ENCODE measurements at places on chromosomes 6 and 20.

DNA sequence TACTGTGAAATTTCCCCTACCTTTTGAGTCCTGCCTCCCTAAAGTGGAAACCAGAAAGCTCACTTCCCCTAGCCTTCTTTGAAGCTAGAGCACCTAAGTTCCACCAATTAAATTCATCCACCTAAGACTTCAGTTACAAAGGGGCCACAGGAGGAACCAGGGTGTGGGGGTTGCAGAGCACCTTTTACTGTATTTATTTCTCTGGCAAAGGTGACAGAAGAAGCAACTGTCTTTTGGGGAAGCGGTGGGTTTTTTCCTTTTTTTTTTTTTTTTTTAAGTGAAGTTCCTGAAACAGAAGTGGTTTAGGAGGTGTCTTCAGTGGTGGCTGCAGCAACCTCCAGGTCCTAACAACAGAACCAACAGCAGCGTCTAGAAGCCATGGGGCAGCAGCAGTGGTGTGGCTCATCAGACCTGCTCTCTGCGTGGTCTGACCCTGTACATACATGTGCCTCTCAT, 13.1 kb downstream of the PSMB9 start:
- no peak for DNase-seq

DNA sequence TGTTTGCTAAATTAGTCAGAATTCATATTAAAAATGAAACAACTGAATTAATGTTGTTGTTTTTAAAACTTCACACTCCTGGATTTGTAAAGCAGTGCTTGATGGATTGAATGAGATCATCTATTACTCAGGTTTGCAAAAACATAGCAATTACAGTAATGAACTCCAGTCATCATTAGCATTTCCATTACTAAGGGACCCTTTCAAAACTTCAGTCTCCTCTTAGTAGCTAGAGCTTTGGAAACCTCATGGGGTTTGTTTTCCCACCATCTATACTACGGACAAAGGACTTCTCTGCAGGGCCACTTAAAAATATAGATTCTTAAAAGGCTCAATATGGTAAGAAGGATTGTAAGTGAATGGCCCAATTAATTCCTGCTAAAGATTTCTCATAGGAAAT, 209.9 kb upstream of the PRND start:
- no peak for DNase-seq

DNA sequence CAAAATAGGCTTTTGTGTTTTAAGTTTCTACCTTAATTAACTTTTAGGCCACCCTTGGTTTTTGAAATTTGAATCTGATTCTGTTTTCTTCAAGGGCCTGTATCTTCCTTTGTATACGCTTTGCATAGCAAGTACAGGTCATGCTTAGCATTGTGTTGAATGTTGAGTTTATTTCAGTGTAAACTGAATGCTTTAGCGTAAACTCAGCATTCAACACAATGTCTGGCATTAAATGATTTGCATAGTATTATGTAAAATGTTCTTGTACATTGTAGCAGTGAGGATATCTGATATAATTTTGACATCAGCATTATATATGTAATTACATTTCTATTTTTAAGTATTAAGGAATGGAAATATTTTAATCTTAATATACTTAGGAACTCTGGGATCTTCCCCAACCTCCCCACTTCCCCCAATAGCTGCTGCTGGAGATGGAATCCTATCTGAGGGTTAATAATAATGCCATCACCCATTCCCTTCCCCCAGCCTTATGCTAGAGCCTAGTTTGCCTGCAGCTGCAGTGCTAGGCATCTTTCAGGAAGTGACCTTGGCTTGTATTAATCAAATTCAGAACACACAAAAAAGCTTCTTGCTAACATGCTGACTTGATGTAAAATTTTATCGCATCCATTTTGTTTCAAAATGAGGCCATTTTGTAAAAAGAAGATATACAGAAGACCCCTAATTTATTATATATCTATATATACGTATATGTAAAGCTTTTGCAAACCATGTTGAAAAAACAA, 73.1 kb downstream of the NCOA3 start:
- no peak for DNase-seq

DNA sequence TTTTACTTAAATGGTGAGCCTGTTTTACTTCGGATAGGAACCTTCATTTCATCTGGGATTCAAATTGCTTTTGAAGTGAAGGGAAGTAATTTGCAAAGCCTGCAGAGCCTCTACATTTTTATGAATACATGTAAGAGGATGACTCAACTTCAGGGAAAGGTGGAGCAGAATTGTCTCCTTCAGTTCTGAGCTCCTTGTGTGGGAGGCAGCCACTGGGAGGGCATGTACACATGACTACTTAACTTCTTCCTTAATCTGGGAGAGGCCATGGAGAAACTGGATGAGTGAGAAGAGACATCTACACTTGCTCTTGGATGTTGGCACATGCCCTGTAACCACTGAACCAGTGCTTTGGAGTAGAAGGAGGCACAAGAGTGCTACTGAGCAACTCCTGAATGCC, 145.1 kb upstream of the NRSN1 start:
- DNase-seq, result no peak

DNA sequence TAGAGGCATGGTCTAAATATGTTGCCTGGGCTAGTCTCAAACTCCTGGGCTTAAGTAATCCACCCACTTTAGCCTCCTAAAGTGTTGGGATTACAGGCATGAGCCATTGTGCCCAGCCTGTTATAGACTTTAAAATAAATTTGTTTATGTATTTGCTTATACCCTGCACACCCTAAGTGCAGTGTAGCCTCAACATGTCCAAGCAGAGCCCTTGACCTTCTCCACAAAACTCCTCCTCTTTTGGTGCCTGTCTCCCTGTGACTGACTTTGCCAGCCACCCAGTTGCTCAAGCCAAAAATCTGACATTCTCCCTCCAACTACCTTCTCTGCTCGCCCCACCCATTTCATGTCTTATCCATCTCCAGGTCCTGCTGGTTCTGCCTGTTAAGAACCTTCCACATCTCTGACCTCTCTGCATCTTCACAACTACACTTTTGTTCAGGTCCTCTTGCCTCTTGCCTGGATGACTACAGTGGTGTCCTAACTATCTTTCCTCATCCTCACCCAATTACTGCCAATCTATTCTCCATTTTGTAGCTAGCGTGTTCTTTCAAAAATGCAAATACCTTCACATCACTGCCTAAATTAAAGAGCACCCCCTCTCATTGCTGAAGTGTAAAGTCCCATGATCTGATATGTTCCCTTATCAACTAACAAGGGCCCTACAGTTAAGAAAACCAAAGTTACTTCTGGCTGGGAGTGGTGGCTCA, 11.2 kb upstream of the KIFC1 start:
- no peak for DNase-seq

DNA sequence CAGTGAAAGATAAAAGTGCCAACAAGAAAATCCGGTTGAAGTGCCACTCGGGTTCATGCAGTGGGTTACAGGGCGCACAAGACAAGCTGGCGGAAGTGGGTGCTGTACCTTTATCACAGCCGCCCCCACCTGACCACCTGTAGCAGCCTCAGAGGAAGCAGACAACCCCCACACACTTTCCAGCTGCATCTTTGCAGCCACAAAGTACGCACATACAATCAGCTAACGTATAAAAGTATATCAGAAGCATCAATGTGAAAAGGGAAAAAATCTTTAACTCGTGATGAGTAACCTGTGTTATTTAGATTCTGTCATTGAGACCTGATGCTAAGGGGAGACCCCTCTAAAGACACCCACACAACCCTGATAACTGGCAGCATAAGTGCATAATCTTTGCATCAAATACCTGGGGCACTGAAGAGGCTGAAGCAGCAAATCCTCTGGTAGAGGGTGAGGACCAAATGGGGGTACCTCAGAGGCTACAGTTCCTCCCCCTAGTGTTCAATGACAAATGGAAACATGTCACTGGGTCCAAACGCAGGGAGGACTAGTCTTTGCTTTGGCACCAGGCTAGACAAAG, 22.1 kb downstream of the BACH2 start:
- DNase-seq, result peak; percentile 52

DNA sequence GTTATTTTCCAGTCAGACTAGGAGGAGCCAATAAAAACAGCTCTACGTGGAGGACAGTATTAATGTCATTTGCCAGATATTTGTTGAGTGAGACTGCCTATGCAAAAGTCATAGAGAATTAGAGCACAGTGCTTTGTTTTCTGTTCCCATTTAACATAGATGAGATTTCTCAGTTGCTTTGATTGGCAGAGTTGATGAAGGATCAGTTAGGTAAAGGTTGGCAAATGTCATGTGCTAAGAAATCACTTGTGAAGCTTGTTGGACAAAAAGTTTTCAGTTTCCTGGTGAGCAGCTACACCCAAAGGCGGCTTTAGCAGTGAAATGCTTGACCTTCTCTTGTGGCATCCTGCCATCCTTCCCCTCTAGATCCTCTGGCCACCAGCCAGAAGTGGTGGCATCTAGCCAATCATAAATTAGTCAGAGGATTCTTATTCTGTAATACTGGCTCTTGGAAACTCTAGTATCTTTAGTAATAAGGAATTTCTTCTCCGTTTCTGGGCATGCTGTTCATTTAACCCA, 37.0 kb downstream of the BCKDHB start:
- DNase-seq, result no peak

DNA sequence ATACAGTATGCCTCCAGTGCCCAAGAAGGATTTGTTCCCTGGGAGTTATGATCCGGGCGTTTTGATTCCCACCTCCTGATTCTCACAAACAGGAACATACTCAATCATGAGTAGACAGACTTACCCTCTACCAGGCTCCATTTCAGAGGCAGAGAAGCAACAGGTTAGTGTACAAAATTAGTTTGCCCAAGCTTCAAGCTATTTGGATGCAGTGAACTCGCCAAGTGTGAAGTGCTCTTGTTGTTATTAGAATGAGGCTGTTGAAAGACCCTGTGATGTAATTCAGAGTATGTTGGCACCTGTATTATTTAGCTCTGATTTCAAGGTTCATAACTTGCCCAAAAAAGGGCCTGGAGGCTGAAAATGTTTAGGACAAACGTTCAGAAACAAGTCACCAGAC, 247.0 kb downstream of the PHACTR1 start:
- DNase-seq, result no peak

DNA sequence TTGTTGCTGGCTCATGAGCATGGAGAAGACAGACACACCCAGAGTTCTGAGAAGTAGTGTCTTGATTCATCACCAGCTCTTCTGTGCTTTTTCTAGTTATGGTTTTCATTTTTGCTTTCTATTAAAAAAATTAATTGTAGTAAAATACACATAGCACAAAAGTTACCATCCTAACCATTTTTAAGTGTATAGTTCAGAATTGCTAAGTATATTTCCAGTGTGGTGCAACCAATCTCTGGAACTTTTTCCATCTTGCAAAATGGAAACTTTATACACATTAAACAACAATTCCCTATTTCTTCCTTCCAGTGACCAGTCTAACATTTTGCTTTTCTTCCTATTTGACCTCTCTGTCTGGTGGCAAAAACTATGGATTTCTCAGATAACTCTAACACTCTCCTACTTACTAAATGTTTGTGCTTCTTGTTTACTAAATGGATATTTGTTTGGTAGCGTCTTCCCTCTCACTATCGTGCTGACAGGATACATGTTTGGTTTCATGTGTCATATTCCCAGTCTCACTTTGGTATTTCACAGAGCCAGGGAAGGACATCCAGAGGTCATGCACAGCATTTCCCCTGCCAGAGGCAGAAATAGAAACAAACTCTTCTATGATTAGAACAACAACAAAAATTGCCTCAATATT, 40.6 kb downstream of the TXLNB start:
- no peak for DNase-seq

DNA sequence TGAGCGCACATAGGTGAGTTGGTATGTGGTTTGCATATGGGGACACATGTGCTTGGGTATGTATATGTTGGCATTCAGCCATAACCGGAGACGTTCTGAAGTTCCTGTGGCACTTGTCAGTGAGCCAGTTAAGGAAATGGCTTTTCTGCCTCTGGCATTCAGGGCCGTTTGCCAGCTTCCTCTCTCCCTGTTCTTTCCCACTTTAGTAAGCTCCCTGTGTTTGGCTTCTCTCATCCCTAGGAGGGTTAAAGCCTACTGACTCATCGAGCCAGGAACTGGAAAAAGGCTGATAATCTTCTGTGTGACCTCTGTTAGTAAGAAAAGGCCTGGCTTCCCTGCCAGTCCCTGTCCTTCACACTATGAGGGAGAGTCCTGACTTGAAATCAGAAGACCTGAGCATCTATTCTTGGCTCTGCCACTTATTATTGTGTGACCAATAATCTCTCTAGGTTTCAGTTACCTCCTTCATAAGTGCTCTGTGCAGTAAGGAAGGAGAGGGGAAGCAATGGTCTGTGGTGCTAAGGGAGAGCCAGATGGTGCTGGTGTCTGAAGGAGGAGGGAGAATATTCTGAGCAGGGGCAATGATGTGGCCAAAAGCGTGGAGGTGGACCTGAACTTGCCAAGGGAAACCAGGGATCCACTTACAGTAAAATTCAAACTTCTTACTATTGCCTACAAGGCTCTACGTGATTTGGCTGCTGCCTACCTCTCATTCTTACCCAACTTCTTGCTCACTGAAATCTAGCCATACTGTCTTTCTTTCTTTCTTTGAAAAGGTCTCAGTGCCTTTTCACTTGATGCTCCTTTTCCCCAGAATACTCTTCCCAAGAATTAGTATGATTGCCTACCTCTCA, 31.4 kb downstream of the ACSS2 start:
- no peak for DNase-seq

DNA sequence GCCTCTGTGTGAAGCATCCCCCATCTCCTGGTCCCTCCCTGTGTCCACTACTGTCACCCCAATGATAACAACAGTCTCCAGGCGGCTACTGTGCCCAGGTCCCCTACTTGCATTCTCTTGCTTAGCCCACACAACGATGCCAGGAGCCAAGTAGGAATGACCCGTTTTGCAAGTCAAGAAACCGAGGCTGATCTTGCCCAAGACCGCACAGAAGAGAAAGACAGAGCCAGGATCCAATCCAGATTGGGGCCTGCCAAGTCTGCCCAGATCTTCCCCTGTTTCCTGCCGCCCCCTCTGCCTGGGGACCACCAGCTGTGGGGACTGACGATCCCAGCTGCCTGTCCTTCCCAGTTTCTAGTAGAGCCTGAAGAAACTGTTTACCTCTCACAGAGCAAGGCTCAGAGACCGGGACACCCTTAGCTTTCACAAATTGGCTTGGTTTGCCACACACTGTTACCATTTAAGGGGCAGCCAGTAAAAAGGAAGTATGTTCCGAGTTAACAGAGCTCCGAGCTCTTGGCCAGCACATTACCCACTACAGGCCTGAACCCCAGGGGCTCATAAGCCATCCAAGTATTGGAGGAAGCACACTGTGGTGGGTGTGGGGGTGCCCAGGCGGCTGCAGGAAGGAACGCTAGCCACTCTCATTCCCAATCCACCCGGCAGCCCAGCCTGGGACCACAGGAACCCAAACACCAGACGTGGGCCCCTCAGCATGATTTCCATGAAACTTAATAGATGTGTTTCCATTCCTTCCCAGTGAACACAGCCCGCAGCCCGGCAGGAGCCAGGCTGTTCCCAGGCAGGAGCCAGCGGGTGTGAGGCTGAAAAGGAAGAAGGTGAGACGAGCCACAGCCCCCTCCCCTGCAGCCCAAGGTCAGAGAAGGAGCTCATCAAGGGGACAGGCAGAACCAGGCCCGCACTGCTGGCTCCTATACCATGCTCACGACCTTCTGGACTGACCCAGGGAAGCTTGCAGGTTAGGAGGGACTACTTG, 7.9 kb downstream of the KIAA1755 start:
- no peak for DNase-seq

DNA sequence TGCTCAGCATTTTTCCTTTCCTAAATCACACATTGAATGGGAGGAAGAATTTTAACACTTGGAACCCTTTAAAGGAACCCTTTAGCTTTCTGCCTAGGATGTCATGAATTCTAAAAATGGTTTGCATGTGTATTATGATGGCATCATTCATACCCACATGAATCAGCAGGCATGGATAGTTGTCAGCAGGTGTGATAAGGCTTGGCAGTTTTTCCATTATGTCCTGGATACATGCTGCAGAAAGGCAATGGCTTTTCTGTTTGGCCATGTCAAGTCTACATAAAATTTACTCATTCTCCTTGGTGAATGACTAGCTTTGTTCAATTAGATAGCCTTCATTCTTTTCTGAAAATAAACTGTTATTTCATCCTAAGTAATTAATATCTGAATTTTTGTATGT, 353.7 kb downstream of the GRIK2 start:
- DNase-seq, result no peak

Data from stimulated activated CD8-positive, alpha-beta memory T cell treated with anti-CD3 and anti-CD28 coated beads, Interleukin-15, amount 100 ng/mL, for 24 hours (primary cell).